ENCODE measurements at places on chromosomes 13 and 19.

- DNase-seq = no peak
Measured at GRCh38 chr13:48874165-48874564, 101.5 kb upstream of the FNDC3A start.

- no peak for DNase-seq
Measured at GRCh38 chr19:10452726-10453618, 32.6 kb downstream of the PDE4A start.

GRCh38 chr13:77786695-77787287, 89.3 kb downstream of the SLAIN1 start:
- no peak for DNase-seq

- DNase-seq = no peak
Measured at GRCh38 chr19:10283301-10284064, 3.3 kb upstream of the ICAM4 start.

GRCh38 chr19:55461974-55462626, 658 bp upstream of the ISOC2 start:
- DNase-seq = no peak

GRCh38 chr13:31208559-31209122, 8.9 kb downstream of the B3GLCT start:
- no peak for DNase-seq

- DNase-seq = no peak
Measured at GRCh38 chr13:23632741-23633140, 62.5 kb downstream of the TNFRSF19 start.

GRCh38 chr13:106332621-106333020, 202.8 kb downstream of the EFNB2 start:
- no peak for DNase-seq

- DNase-seq = no peak
Measured at GRCh38 chr13:105097521-105097920, 1437.9 kb downstream of the EFNB2 start.

- peak; percentile 2 for DNase-seq
Measured at GRCh38 chr13:41613984-41614661, 156.8 kb downstream of the RGCC start.

- peak; percentile 97 for DNase-seq
Measured at GRCh38 chr19:2462635-2463421, 6.1 kb upstream of the LMNB2 start.

DNA sequence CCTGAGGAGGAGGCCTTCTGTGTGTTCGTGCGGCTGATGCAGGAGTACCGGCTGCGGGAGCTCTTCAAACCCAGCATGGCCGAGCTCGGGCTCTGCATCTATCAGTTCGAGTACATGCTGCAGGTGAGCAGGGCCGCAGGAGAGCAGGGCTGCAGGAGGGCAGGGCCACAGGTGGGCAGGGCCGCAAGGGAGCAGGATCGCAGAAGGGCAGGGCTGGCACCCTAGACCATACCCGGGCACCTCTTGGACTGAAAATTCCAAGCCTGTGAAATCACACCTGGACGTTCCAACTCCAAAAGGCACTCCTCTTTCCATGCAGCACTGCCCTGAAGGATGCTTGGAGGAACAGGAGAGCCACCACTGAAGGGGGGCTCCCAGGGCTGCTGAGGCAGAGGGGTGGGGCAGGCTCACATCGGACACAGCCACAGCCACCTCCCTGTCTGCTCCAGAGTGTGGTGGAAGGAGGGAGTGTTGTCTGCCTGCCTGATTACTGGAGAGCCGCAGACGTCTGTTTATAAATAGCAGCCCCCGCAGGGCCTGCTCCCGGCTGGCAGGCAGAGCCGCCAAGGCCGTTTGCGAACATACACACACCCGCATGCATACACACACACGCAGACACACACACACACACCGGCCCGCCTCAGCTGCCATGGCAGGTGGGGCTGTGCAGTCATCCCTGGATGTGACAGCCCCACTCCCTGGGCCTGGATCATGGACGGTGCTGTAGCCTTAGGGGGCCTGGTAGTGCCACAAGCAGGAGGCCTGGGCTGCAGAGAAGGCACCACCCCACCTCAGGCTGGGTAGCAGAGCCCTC, 20.2 kb downstream of the EVI5L start:
- DNase-seq = no peak

- no peak for DNase-seq
Measured at GRCh38 chr19:11261431-11261970, 823 bp downstream of the DOCK6 start.

DNA sequence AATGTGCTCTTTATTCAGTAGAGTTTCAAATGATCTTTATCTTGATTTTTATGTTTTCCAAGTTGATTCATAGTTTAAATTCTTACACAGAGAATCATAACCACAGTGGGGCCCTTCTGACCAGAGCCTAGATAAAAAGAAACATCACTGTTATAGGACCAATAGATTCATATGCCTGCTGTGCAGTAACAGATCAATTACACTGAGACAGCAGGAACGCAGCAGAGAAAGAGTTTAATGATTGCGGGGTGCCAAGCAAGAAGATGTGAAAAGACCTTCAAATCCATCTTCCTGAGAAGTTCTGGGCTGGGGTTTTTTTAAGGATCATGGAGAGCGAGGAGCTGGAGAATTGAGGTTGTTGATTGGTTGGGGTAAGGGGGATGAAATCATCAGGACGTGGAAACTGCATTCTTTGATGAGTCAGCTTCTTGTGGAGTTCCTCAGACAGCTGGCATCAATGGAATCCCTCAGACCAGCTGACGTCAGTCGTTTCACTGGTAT, 346.6 kb downstream of the TBC1D4 start:
- no peak for DNase-seq

- DNase-seq = no peak
Measured at GRCh38 chr13:45113233-45114224, 6.8 kb upstream of the GTF2F2 start.

DNA sequence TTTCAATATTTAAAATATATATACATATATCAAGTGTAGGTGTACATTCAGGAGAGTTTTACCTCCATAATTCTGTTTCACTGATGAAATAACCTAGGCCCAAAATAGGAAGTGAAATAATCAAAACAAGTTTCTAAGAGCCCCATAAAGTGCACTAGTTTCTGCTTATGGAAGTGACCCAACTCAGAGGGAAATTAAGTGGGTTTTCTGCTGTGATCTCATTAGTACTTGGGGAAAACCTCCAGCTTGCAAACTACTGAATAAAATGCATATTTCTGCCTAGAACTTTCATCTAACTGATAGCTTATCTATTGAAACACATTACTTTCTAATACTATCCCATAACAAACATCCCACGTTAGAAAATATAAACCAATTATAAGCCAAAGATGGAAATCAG, 45.4 kb upstream of the MIR17HG start:
- no peak for DNase-seq

DNA sequence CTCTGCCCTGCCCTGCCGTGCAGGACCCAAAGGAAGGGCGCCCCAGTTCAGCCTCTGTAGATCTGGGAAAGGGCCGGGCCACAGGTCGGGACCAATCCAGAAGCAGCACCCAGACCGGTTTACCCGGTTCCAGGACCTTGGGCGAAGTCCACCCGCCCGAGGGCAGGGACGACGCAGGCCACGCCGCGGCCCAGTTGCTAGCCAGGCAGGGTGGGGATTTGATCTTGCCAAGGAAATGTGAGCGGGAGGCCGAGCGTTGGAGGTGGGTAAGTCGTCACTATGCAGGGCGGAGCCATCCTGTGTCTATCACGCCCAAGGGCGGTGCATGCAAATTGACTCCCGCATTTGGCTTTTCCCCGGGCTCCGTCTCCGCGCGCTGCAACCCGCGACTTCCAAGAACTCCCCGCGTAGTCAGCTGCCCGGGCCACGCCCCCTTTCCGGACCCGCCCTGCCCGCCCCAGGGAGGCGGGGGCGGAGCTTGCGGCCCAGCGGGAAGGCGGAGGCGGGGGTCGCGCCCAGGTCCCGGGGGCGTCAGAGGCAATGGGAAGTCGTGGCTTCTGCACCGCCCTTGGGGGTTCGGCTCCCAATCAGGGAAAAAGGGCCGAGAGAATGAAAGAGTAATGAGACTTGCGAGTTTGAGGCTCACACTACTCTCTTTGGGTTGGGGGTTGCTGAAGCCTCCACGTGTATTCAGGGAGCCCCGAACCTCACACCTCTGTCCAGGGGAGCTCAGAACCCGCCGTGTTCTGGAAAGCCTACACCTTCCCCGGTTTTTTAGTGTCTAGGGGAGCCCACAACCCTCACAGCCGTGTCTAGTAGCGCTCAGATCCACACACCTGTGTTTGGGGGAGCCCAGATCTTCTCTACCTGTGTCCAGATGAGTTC, 12.8 kb downstream of the IER2 start:
- peak; percentile 93 for DNase-seq

DNA sequence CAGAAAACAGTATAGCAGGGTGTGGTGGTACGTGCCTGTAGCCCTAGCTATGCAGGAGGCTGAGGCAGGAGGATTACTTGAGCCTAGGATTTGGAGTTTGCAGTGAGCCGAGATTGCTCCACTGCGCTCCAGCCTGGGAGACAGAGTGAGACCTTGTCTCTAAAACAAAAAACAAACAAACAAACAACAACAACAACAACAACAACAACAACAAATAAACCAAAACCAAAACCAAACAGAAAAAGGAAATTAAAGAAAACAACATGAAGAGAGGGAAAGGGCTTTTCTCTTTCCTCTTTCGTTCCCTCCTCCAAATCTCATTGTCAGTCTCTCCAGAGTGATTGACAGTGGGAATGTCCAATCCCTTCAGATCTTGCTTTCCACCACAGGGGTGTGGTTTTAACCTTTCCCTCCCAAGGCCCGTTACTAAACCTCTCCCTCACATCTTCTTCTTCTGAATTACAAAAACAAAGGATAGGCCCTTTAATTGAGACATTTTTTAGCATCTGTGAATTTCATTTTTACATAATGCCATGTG, 341.2 kb downstream of the HS6ST3 start:
- no peak for DNase-seq

DNA sequence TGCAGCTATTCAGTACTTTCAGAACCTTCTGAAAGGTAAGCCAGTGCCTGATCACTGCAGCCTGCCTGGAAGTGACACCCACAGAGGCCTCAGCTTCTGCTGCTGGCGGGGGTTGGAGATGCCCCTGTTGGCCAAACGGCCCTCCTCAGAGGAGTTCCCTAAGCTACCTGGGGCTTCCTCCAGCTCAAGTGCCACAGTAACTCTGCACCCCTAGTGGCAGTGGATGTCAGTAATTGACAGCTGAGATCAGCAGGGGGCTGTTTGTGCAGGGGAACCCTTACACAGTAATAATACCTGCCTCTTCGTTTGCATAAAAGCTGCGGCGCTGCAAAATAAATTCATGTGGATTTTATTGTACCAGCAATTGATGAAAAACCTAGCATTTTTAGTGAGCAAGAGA, 28.9 kb downstream of the TDRD12 start:
- DNase-seq = no peak

GRCh38 chr19:53332484-53332883, 1.1 kb upstream of the ZNF845 start:
- DNase-seq = no peak

GRCh38 chr19:45499196-45500180, 1.2 kb downstream of the PPM1N start:
- DNase-seq = peak; percentile 59

- DNase-seq = no peak
Measured at GRCh38 chr19:1671716-1672037, 19.3 kb upstream of the TCF3 start.

DNA sequence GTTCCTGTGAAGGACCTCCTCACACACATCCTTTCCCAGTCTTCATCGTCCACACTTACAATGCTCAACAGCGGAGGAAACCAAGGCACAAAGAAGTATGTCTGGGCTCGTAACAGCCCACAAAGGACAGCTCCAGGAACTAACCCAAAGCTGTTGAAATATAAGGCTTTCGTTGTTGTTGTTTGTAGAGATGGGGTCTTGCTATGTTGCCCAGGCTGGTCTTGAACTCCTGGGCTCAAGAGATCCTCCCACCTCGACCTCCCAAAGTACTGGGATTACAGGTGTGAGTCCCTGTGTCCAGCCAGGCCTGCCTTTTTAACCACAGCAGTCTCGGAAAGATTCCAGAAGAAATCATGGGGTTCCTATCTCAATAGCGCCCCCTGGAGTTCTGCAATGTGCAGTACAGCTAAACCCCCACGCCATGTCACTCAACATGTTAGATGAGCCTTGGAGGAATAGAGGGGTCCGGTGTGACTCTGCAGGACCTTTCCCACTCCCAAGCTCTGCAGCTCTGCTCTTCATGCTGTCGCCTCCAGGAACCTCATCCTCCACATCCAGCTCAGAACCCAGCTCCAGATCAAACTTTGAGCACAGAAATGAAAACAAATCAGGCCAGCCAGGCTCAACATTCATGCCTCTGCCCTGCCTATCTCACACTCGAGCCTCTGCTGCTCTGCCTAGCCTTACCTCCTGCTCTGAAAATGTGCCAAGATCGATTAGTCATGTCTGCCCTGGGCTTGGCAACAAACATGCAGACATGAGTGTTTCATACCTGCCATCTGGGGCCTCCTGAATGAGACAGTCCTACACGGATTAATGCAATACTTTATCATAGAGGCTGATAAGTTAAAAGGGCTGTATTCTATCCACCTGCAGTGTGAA, 7.5 kb downstream of the PLA2G4C start:
- peak; percentile 56 for DNase-seq

DNA sequence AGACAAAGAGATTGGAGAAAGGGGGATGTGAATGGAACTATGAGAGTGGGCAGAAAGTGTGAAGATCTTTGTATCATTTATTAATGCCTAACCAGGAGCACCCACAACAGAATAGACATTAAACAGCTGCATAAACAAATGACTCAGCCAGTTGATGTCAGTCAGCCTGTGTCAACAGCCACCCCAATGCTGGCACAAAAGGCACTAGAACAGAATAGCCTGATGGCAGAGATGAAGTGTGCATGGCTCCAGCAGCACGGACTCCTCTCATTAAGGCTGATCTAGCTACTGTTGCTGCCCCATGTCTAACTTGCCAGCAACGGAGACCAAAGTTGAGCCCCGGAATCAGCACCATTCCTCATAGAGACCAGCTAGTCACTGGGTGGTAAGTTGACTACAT, 7.8 kb downstream of the CPB2 start:
- DNase-seq = no peak

DNA sequence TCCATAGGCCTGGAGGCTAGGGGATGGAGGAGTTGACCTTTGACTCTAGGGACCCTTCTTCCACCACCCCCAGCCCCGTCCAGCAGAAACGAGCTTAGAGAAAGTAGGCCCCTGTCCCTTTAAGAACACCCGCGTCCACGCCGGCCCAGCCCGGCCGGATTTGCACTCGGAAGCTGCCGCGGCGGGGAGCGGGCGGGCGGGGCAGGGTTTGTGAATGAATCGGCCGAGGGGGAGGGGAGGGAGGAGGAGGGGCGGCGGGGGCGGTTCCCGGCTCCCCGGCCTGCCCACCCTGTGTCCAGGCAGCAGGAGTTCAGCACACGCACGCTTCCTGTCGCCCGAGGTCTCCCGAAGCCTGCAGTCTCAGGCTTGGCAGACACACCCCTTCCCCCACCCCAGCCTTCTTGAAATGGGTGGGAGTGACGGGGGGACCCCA, 1.5 kb downstream of the UNC13A start:
- DNase-seq = no peak

GRCh38 chr19:49347835-49348234, 12.6 kb downstream of the CD37 start:
- DNase-seq = no peak

- DNase-seq = no peak
Measured at GRCh38 chr19:42487032-42487797, 41.1 kb downstream of the CEACAM1 start.

- DNase-seq = no peak
Measured at GRCh38 chr19:31880283-31880682, 465.1 kb upstream of the ZNF507 start.
